Stimulated activated CD4-positive, alpha-beta T cell treated with anti-CD3 and anti-CD28 coated beads, TNF-alpha, amount 100 ng/mL, for 24 hours (primary cell): ENCODE measurements at places on chromosomes 7 and 10.

DNA sequence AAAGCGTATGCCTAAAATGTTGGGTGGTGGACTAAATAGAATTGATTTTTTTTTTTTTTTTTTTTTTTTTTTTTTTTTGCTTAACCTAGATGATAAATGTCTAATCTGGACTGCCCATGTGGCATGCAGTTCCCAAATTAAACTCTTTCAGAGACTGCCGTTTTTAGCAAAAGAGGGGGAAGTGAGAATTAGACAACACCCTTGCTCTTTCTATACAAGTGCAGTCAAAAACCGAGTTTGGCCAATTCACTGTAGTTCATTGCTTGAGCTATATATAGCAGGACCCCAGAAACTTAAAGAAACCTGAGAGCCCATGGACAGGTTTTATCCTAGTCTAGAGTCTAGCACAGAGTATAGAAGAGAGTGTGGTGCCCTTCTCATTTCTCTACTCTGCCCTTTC, 141.9 kb downstream of the GRM3 start:
- no peak for DNase-seq

DNA sequence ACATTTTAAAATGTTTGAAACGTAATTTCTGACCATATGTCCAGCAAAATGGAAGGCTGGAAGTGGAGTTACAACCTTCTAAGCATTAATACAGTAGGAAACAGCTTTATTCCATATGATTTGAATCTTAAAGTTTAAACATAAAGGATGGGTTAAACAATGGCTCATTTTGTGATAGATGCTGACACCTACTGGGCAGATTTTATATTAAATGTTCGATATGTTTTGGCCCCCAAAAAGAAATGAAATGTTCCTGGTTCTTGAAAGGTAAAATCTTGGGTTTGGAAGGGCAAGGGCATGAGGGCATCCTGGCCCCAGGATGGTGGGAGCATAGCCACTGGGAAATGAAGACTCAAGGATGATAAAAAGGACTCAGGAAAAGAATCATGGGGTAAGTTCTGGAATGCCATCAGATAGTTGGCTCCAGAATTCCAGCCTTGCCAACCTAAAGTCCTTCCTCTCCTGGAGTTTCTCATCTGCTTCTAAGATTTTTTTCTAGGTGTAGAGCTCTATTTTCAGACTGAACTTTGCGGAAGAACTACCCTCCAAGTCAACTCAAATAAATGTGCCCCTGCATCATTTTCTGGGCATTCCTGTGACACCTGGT, 34.6 kb upstream of the SLC35G1 start:
- DNase-seq = no peak

- no peak for DNase-seq
Observed at GRCh38 chr10:33327751-33328150, 6.7 kb downstream of the NRP1 start.

DNA sequence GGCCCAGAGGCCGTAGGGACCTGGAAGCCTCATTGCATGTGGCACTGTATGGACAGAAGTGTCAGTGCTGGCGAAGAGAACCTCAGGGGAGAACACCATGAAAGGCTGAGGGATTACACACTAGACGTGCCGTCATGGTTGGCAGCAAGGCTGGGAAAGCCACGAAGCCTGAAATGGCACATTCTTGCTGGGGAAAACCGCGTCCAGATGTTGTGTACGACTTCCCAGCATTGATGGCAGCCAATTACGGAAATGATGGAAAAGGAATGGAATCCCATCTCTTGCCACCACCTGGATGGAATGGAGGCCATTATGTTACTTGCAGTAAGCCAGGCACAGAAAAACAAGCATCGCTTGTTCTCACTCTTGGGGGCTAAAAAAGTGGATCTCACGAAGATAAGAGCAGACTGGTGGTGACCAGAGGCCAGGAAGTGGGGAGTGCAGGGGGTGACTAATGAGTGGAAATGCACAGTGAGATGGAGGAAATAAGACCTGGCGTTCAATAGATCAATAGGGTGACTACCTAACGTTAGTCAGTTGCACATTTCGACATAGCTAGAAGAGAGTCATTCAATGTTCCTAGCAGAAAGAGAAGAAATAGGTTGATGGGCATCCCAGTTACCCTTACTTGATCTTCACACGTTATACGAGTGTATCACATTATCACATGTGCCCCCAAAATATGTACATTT, 14.6 kb upstream of the PWWP2B start:
- no peak for DNase-seq

DNA sequence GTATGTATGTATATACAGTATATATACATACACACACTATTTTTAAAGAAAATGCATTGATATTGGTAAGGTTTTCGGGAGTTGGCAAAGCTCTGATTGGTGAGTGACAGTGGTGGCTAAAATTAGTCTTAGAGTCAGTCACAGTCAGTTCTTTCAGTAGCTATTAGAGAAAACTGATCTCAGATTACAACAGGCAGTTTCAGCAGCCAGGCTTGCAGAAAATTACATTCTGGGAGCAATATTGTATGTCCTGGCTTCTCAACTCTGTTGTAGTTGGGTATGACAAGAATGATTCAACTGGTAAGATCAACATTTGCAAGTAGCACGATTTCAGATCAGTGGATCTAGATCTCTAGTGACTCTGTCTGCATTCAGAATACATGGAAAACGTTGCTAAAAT, 897.9 kb upstream of the AUTS2 start:
- DNase-seq = no peak

DNA sequence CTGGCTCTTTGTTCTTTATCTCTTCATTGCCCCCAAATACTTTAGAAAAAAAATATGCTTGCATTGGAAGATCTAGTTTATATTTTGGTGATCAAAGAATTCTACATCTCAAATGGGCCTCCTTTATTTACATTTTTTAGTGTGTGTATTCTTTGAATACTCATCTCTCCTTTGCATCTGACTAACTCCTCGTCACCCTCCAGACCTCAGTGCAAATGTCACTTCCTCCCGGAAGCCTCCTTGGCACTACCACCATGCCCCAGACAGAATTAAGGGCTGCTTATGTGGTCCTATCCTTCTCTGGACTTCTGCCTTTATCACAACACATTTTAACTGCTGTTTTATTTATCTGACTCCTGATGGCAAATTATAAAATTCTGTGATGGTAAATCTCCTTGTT, 52.0 kb upstream of the PPP1R3C start:
- DNase-seq = no peak

- no peak for DNase-seq
Observed at GRCh38 chr10:16799621-16800020, 17.6 kb downstream of the RSU1 start.

- DNase-seq = no peak
Observed at GRCh38 chr10:97142834-97143233, 42.9 kb downstream of the SLIT1 start.
